IMR-90 (cell line): ENCODE measurements at places on chromosomes 4 and X.
A peak's percentile ranks its signal among the peaks of the same experiment; 100 is the strongest.

DNA sequence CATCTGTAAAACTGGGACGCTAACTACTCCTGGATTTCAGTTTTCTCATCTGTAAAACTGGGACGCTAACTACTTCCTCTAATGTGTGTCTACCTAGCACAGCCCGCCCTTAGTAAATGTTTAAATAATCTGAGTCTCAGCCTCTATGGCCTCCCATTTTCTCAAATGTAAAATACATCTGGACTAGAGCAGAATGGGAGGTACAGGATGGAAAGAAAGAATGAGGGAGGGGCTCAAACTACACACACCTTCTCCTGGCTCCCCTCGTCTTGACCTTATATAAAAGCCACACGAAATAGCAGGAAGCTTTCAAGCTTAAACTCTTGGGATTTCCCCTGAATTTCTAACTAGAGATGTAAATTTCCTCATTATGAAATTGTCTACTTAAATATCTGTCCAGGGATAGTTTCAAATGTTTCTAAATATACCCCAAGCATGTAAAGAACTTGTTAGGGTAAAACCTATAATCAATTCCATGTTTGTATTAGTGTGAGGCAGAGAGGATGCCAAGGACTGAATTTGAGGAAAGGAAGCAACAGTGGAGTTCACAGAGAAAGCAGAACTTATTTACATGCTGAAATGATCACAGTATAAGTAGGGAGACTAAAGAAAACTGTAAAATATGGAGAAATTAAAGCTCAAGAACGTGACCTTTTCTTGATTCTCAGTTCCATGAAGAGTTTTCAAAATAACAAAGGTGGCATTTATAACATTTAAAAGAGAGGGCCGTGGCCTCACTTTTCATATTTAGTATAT is 220.0 kb downstream of the NWD2 start:
- DNase-seq, result no peak

DNA sequence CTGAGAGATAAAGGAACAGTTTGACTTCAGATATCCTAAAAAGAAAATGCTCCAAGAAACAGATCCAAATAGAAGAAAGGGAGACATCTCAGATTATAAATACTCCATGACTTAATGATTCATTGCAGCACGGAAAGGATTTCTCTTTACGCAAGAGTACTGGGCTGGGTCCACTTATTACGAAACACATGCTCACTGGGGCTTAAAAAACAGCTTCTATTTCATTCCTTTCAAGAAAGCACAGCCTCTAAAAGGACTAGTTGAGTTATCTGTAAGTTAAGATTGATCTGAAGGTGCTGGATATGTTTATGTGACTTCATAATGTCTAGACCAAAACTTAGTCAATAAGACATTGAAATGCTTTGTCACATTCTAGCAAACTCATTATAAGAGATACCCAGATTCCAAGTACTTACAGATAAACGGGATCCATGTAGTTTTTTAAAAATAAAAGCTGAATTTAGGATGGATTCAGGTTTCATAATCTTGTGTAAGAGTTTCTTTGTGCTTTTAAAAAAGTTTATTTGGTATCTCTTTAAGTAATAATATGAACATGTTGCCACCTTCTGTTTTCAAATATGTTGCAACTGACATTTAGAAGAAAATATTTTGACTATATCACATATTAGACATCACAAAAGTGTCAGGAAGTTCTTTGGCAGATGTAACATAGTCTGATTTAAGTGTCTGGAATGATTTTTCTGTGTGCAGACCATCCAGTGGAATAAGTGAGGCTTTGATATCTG is 109.5 kb upstream of the MYOZ2 start:
- DNase-seq, result peak; percentile 93

GRCh38 chrX:145190801-145191389 is 56.4 kb upstream of the SPANXN1 start:
- no peak for DNase-seq

- DNase-seq, result no peak
Observed at GRCh38 chr4:164700471-164700870, 53.5 kb upstream of the SMIM31 start.

GRCh38 chr4:124685851-124686250 is 26.7 kb downstream of the ANKRD50 start:
- DNase-seq, result no peak

GRCh38 chrX:69016293-69016941 is 148.8 kb downstream of the PJA1 start:
- no peak for DNase-seq

DNA sequence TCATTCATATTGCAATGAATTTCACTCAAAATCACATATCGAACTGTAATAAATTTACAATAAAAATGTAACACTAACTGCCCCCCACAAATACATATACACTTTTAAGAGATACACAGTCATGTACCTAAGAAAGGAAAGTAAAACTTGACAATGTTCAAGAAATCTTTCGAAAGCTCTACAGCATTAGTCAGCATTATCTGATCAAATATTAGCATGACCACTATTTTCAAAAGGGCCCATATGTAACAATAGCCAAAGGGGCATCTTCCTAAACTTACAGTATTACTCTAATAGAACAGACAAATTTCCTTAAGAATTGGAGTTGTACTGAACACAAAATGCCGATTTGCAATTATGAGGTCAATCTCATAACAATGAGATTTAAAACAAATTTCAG is 51.8 kb downstream of the STX18 start:
- peak; percentile 39 for DNase-seq

- DNase-seq, result peak; percentile 77
Observed at GRCh38 chr4:11566444-11567022, 137.8 kb upstream of the HS3ST1 start.

GRCh38 chrX:30310429-30311206 is 1.4 kb upstream of the NR0B1 start:
- no peak for DNase-seq

GRCh38 chrX:12360383-12360782 is 222.1 kb downstream of the FRMPD4 start:
- peak; percentile 86 for DNase-seq

DNA sequence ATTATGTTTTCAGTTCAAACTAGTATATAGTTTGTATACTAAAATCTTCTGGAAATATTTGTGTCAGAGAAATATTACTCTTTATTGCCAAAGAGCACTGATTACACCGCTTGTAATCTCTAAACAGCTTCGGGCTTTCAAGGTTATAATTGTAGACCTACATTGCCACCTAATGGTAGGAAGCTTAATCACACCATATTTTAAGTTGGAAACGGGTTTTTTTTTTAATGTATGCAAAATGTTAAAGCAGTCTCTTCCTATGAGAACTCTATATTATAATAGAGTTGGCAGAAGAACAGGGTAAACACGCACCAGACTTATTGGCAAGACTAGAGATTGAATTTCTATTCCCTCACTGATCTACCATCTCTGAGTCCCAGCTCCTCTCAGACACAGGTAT is 19.5 kb upstream of the NFXL1 start:
- DNase-seq, result peak; percentile 60

GRCh38 chr4:3372264-3372932 is 69.4 kb upstream of the HGFAC start:
- DNase-seq, result no peak

DNA sequence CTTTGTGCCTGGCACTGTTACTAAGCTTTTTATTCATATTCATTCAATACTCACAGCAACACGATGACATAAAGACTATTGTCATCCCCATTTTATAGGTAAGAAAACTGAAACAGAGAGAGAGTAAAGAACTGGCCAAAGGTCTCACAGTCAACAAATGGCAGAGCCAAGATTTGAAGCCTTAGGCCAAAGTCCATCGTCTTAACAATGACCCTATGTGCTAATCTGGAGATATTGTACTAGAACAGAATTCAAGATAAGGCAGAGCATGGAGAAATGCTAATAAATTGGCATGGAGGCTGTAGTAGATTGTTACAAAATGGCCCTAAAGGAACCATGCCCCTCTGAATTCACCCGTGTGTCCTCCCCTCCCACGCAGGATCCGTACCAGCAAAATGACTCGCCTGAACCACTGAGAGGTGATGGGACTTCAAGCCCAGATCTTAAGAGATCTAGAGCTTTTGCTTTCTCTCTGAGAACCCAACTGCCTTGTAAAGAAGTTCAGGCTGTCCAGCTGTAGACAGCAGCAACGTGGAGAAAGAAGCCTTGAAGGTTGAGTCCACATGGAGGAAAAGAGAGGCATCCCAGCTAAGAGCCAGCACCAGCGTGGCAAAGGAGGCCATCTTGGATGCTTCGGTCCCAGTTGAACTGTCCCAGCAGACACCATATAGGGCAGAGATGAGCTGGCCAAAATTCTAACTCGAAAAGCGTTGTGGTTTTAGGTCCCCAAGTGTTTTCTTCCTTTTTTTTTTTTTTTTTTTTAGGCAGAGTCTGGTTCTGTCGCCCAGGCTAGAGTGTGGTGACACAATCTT is 52.8 kb upstream of the RBM47 start:
- no peak for DNase-seq
